Activated CD4-positive, alpha-beta memory T cell treated with anti-CD3 and anti-CD28 coated beads, Interleukin-2, amount 10 ng/mL, durations not matched to agents 7 days and 5 days (primary cell): ENCODE measurements at places on chromosomes 13 and 19. TPM values are rescaled to one million over a fixed set of nuclear protein-coding genes. Genes with fewer than 3 reads are reported as not detected.

The CYSLTR2 gene
- total RNA-seq: 3.6 TPM

The CEACAM16 gene
- not detected for total RNA-seq

The MAG gene
- total RNA-seq: not detected

The ZNF358 gene
- 5.5 TPM for total RNA-seq

The LRRC63 gene
- total RNA-seq: 1.1 TPM

The CYP4F12 gene
- not detected for total RNA-seq

The BLOC1S3 gene
- 20.4 TPM for total RNA-seq

The CYP2F1 gene
- total RNA-seq: not detected

The CEBPA gene
- 0.20 TPM for total RNA-seq

DNA sequence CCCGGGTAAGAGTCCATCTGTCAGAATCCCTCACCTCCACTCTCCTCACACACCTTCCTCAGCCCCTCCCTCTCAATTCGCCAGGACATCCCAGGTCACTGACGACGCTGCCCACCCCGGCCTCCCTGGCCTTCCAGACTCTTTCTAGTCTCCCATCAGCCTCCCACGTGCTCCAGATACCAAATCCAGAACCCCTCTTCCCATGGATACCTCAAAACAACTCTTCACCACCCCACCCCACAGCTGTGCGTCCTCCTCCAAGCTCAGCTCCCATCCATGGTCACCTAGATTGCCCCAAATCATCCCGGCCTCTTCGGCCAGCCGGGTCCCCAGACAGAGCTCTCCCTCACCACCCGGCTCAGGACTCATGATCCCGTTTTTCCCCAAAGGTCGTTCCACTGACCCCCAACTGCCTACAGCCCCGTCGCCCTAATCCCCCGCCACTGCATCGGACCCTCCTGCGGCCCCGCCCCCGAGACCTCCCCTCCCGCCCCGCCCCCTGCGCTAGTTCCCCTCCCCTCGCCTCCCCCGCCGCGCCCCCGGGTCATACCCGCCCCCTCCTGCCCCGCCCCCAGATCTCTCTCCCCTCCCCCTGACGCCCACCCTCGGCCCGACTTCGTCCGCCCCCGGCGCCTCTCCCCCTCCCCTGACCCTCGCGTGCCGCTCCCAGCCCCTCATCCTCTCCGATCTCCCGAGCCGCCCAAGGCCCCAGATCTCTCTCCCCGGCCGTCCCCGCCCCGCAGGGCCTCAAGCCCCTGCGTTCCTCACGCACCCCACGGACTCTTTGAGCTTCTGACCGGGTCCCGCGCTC is 546 bp downstream of the UBXN6 start:
- DNase-seq: peak; percentile 44

GRCh38 chr13:99864627-99864990 is 107.0 kb downstream of the ZIC5 start:
- DNase-seq: no peak

DNA sequence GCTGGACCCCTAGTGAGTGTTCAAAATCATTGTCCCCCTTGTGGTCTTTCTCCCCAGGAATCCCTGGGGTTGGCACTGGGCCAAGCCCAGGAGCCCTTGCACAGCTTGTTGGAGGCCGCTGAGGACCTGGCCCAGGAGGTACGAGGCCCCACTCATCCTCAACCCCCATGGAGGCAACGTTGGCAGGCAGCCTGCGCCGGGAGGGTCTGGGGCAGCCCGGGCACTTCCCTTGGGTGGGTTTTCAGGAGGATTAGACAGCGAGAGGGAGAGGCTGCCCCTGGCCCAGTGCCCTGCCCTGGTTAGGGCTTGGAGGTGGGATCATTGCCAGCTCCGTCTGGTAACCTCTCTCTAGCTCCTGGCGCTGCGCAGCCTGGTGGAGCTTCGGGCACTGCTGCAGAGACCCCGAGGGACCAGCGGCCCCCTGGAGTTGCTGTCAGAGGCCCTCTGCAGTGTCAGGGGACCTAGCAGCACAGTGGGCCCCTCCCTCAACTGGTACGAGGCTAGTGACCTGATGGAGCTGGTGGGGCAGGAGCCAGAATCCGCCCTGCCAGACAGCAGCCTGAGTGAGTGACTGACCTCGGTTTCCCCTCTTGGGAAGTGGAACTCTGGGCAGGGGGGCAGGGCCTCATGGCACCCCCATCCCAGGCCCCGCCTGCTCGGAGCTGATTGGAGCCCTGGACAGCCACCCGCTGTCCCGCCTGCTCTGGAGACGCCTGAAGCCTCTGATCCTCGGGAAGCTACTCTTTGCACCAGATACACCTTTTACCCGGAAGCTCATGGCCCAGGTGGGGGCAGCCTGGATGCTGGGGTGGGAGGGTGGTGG is 3.0 kb downstream of the ABCA7 start:
- DNase-seq: no peak

- DNase-seq: no peak
Measured at GRCh38 chr13:102395939-102396338, 5.9 kb downstream of the FGF14 start.

DNA sequence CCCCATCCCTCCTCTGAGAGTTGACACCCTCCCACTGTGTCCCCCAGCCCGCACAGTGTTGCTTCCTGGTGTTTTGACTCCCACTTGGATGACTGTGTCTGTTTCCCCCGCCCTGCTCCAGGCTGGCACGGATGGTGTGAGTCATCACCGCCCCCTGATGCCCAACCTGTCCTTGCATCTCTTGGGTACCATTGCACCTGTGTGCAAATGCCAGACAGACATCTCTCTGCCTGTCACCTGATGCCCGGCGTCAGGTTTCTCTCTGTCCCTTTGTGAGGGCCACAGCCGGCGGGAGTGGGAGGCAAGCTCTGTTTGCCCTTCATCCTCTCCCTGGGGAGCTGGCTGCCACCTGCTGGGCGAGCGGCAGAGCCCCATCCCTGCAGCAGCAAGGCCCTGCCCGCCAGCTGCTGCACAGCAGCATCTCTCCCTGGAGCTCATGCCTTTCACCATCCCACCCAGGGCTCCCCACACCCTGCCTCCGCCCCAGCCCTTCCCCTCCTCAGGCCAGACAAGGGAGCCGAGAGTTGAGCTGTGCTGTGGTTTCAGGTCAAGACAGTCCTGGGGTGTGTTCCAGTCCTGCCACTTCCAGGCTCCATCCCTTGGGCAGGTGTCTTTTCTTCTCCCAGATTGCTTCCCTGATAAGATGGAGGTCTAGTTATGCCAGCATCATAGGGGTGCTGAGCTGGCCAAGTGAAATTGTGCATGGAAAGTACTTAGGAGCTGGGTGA is 29.7 kb downstream of the NKPD1 start:
- DNase-seq: no peak

DNA sequence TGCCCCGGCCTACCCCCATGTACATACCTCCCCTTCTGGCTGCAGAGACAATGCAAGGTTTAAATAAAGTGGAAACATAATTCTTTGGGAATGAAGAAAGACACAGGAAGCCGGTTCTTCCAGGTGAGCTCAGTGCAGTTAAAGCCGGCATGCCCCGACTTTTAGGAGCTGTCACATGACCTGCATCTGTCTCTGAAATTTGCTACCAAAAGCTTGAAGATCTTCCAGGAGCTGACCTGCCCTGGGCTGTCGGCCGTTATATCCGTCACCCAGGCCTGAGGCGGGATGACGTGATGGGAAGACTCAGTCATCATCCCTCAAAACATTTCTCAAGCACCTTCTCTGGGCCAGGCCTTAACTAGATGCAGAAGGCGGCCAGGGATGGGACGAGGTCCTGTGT is 10.3 kb downstream of the RAB8A start:
- no peak for DNase-seq

DNA sequence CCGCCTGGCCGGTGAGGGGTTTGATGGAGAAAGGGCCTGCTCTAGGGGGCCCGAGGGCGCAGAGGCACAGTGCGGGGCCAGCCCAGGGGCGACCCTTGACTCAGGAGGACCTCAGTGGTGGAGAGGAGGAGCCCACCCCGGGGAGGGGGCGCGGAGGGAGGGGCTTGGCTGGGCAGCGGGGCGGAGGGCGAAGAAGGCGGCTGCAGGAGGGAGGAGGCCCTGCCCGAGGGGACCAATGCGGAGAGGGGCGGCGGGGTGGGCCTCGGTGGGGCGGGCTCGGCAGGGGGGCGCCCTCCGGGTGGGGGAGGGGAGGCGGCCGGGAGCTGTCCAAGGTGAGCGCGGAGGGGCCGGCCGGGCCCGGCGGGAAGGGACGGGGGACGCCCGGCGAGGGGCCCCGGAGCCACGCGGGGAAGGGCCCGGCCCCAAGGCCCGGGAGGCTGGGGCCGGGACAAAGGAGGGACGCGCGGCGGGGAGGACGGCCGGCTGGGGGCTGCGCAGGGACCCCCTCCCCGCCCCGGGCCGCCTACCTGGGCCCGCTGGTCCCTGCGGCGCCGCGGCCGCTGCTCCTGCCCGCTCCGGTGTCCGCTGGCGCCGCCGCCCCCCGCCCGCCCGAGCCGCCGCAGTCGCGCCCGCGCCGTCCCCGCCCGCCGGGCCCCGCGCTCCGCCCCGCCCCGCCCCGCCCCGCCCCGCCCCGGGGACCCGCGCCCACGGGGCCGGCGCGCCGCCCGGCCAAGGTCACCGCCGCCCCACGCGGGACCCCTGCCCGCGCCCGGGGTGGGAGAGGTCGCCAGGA is at the start of gene DIRAS1:
Gene DIRAS1 (minus strand): TSS at position 596 of the 793 bp plus-strand sequence. CDS start 3,566 bp downstream, outside the sequence.
- DNase-seq: no peak

- DNase-seq: no peak
Measured at GRCh38 chr13:20840568-20840967, 62.0 kb downstream of the XPO4 start.

DNA sequence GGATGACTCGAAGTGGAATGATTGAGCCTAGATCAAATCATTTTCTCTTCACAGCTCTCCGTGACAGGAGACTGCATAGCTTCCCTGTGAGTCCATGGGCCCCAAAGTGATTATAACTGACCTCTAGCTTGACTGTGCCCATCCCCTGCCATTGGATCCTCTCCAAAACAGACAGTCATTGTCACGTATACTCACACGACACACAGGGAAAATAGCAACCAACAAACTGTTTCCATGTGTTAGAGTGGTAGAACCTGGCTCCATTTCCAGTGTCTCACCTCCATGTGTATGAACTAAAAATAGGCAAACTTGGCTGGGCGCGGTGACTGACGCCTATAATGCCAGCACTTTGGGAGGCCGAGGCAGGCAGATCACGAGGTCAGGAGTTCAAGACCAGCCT is 48.8 kb upstream of the NPAS1 start:
- no peak for DNase-seq

DNA sequence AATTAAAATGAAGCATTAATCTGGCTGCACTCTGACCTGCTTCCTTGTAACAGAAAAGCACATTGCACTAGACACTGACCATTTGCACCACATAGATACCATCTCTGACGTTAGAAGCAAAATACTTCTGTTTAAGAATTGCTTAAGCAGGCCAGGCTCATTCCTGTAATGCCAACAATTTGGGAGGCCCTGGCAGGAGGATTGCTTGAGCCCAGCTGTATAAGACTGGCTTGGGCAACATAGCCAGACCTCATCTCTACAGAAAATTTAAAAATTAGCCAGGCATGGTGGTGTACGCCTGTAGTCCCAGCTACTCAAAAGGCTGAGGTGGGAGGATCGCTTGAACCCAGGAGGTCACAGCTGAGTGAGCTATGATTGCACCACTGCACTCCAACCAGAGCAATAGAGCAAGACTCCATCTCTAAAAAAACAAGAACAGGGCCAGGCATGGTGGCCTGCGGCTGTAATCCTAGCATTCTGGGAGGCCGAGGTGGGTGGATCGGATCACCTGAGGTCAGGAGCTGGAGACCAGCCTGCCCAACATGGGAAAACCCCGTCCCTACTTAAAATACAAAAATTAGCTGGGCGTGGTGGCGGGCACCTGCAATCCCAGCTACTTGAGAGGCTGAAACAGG is 7.0 kb upstream of the TLE6 start:
- no peak for DNase-seq

DNA sequence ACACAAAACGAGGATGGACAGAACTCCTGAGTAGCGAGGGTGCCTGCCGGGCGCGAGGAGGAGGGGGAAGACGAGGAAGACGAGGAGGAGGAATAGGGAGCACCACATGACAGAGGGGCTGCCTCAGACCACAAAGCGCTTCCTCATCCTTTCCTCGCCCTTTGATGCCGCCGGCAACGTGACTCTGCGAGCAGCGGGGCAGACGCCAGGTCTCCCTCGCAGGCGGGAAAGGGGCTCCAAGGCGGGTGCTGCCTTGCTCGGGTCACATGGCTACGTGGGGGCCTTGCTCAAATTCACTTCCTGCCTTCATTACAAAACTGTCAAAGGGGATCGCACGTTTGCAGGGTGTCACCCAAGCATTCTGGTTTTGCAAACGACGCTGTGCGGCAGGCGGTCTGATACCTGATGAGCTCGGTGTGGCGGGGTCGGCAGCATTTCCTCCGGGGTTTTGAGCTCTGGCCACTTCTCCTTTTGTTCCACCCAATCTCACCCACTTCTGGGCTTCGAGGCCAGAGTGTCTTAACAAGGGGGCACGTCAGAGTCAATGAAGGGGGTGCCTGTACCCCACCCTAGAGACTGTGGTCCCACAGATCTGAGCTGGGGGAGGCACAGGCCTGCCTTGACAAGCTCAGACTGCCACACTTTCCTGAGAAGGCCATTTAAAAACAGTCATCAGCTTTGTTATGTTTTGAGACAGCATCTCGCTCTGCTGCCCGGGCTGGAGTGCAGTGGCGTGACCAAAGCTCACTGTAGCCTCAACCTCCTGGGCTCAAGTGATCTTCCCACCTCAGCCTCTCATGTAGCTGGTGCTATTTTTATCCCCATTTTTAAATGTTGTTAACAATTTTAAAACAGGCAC is 14.9 kb downstream of the MAP2K2 start:
- peak; percentile 74 for DNase-seq

DNA sequence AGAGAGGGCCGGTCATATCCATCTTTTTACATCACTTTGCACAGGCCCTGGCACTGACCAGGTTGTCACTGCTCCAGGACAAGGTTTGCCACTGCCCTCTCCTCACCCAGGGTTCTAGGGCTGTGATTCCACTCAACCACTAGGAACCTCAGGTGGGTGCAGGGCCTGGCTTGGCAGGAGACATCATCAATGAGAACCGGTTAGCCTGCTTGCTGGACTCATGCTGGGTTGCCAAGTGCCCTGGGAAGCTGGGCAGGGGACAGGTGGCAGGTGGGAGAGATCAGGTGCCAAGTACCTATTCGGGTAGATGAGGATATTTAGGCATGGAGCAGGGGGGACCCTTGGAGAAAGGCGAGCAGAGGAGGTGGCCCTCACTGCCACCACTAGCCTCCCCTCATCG is 4.2 kb upstream of the CERS4 start:
- no peak for DNase-seq

DNA sequence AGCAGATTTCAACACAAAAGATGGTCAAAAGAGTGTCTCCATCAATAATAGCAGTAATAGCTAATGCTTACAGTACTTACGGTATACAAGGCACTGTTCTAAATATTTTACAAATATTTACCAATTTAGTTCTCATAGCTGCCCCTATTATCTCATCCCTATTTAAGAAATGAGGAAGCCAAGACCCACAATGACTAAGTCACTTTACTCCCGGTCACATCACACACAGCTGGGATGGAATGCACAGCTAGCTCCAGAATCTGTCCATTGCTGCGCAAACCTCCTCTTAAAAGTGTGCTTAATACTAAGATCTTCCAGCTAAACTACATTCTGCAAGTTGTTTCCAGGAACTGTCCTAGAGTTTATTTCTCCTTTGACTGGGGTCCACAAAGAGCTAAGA is 63.4 kb downstream of the RAP2A start:
- DNase-seq: no peak

- DNase-seq: no peak
Measured at GRCh38 chr19:18651733-18652132, 14.9 kb downstream of the KLHL26 start.
